ENCODE measurements at places on chromosomes 5 and 9.

GRCh38 chr5:107251151-107251550, 419.6 kb downstream of the EFNA5 start:
- DNase-seq = no peak

DNA sequence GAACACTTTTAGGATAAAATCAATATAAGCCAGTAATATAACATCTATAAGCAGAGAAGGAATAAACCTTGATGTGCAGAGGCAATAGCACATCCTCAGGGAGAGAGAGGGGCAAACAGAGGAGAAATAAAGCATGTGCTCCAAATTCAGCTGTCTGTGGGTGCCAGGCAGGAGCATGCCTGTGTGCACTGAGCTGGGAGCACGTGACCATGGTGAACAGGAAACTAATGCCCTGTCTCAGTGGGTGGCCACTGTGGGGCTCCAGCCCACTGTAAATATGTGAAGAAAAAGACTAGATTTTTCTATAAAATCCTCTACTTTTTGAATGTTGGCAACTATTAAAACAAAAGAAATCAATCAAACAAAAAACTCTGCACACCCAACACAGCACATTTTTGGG, 55.3 kb downstream of the FYB1 start:
- no peak for DNase-seq

DNA sequence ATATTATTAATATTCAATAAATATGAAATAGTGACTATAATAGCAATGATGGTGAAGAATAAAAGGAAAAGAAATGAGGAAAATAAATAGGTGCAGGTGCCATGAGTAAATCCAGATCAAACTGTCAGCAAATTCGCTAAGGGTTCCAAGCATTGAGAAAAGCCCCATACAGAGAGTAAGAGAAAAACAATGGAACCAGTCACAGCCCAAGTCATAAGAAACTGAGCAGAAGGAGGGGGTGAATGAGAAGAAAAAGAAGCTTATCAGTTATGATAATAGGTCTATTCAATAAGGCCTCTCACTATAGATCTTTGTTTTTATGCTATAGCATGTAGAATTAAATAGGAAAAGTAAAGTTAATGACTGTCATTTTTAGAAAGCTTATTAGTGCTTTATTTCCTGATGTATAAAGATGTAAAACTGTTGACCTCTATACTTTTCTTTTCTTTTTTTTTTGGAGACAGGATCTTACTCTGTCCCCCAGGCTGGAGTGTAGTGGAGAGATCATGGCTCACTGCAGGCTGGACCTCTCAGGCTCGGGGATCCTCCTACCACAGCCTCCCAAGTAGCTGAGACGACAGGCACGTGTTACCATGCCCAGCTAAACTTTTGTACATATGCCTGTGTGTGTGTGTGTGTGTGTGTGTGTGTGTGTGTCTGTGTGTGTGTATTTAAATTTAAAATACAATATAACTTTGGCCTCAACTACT, 72.4 kb downstream of the FYB1 start:
- no peak for DNase-seq

GRCh38 chr9:86707932-86708510, 239.3 kb downstream of the GAS1 start:
- no peak for DNase-seq

DNA sequence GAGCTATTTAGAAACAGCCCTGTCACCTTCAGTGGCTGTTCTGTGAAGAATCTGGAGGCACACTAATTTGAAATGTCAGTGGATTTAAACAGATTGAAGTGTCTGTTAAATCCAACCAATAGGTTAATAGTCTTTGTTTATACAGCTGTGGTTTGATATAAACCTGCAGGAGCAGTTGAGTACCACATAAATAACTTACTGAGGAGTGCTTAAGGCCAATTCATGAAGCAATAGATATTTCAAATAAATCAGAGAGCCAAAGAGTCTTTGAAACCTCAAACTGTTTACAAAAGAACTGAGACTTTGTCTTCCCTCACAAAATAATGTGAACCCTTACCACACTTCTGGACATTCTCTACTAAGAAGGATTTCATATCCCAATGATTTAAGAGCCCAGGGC, 111.9 kb downstream of the FEM1C start:
- no peak for DNase-seq

- DNase-seq = no peak
Measured at GRCh38 chr9:82677086-82677485, 385.9 kb downstream of the RASEF start.

DNA sequence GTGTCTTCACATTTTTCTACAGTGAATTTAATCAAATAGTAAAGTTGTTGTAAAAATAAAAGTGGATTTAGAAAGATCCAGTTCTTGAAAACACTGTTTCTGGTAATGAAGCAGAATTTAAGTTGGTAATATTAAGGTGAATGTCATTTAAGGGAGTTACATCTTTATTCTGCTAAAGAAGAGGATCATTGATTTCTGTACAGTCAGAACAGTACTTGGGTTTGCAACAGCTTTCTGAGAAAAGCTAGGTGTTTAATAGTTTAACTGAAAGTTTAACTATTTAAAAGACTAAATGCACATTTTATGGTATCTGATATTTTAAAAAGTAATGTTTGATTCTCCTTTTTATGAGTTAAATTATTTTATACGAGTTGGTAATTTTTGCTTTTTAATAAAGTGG, 60.4 kb downstream of the MTAP start:
- DNase-seq = no peak

DNA sequence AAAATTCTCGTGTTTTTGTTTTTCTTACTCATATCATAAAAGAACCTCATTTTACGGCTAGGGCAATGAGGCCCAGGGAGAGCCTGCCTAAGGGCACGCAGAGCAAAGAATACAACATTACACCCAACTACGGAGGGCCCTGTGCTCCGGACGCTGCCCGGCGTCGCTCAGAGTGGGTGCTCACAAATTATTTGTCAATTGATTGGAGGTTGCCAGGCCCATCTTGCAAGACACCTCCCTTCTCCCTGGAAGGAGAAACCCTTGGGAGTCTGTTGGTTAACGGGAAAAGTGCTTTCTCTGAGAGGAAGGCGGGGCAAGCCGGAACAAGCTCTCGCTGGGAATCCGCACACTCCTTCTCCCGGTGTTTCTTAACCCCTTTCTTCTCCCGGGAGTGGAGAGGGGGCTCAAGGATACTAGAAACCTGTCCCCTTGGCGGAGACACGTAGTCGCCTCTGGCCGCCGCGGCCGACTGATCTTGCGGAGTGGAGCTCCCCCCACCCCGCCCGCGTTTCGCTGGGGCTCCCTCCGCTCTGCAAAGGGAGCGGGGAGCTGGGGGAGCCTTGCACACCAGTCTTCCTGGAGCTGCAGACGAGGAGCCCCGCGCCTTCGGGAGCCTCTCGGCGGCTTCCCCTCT, 599.3 kb upstream of the SGCD start:
- no peak for DNase-seq

GRCh38 chr9:35529161-35529823, 39.4 kb downstream of the RUSC2 start:
- no peak for DNase-seq

GRCh38 chr5:16178745-16179372, 732 bp downstream of the MARCHF11 start:
- DNase-seq = no peak

DNA sequence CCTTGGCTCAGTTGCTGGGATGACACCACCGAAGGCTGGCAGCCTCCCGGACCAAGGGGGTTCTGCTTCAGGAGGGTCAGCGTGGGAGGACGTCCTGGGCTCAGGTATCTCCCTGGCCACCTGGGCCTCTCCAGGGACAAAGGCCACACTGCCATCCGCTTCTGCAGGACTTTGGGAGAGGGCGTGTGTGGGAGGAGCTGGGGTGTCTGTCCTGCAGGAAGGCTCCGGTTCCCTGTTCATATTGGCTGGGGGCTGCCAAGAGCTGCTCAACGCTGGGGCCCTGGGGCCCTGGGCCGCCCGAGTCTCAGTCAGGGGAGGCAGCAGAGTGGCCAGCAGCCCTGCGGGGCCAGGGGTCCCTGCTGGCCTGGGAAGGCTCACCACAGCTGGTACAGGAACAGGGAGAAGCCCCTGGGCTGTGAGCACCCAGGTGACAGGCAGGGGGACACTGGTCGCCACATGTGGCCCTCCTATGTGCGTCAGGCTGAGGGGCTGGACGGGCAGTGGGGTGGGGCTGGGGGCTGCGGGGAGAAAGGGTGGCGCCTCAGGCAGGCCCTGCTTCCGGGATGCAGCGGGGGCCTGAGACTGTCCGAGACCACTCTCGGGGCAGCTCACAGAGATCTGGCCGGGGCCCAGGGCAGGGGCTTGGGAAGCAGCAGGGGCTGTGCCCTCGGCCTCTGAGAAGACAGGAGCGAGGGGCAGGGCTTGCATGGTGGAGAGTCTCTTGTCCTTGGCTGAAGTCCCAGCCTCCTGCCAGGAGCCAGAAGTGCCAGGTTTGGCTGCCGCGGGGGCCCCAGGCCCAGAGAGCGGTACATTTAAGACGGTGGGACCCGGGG, 4.9 kb upstream of the CARD9 start:
- no peak for DNase-seq

- no peak for DNase-seq
Measured at GRCh38 chr9:114343471-114344187, 14.0 kb downstream of the ORM2 start.

GRCh38 chr5:169071-169727, 22.1 kb upstream of the LRRC14B start:
- no peak for DNase-seq

- no peak for DNase-seq
Measured at GRCh38 chr5:61171479-61171878, 9.2 kb upstream of the SMIM15 start.

- no peak for DNase-seq
Measured at GRCh38 chr9:133044661-133045060, 13.9 kb downstream of the GTF3C5 start.

- no peak for DNase-seq
Measured at GRCh38 chr5:1887588-1888360, 5.0 kb upstream of the IRX4 start.

- no peak for DNase-seq
Measured at GRCh38 chr5:65021527-65022226, 252.9 kb downstream of the CWC27 start.

DNA sequence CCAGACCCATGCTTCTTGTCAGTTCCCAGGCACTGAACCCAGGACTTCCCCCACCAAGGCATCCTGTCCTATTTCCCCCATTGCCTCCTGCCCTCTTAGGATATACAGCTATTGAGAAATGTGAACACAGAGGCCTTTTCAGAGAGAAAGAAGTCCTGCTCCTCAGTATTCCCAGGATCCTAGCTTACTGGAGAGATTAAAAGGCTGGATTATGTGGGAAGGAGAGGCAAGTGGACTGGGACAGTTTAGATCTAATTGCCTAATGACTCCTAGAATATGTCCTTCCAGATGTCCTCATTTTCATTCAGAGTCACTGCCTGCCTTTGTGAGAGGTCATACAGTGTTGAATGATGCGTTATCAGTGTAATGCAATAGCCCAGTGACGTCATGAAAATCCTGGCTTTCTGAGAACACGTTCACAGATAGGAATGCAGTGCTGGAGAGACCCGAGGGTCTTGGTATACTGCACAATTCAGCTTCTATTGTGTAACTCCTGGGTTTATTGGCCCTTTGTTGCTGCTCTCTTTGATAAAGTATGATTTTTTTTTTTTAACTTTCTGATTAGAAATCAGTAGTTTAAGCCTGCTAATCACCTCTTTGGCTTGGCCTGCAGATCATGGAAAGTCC, 26.2 kb downstream of the WWC1 start:
- DNase-seq = no peak

GRCh38 chr5:107542428-107542827, 128.3 kb downstream of the EFNA5 start:
- no peak for DNase-seq

- DNase-seq = no peak
Measured at GRCh38 chr9:128225770-128226411, 22.7 kb downstream of the DNM1 start.

GRCh38 chr5:142864290-142865260, 94.4 kb downstream of the ARHGAP26 start:
- no peak for DNase-seq

DNA sequence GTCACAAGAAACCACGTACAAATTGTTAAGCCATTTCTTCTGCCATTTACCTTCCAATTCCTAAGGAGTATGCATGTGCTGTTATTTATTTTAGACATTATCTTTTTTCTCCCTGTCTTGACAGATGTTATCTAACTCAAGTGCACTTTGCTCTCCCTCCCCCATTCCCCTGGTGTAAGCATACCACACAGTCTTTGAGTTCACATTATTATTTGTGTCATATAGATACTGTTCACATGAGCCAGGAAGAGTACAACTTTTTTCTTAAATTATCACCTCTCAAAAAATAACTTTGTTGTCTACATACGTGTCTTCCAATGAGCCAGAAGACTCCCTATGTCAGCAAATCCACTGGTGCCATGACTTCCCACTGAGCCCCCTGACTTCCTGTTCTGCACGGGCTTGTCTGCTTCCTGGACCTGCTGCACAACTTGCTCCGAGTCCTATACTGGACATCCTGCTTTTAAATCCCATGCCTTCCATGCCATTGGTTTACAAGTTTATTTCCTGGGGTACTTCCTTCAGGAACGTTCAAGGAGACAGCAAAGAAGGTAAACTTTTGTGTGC, 19.9 kb upstream of the FAM120A start:
- DNase-seq = no peak

GRCh38 chr5:154583671-154584177, 105.7 kb upstream of the HAND1 start:
- no peak for DNase-seq

GRCh38 chr5:39379693-39380092, 15.4 kb upstream of the C9 start:
- no peak for DNase-seq

GRCh38 chr5:2184563-2185540, 302.1 kb upstream of the IRX4 start:
- no peak for DNase-seq

GRCh38 chr5:64973215-64973614, 204.5 kb downstream of the CWC27 start:
- DNase-seq = no peak

GRCh38 chr5:51373880-51374523, 9.2 kb upstream of the ISL1 start:
- DNase-seq = no peak

GRCh38 chr9:81650586-81651515, 38.5 kb downstream of the TLE1 start:
- no peak for DNase-seq

- no peak for DNase-seq
Measured at GRCh38 chr5:179274321-179275315, 70.6 kb downstream of the ADAMTS2 start.

Data from GM12891 (cell line).